ENCODE measurements at places on chromosomes 2 and 18. TPM values are rescaled to one million over a fixed set of nuclear protein-coding genes. Genes with fewer than 3 reads are reported as not detected.

DNA sequence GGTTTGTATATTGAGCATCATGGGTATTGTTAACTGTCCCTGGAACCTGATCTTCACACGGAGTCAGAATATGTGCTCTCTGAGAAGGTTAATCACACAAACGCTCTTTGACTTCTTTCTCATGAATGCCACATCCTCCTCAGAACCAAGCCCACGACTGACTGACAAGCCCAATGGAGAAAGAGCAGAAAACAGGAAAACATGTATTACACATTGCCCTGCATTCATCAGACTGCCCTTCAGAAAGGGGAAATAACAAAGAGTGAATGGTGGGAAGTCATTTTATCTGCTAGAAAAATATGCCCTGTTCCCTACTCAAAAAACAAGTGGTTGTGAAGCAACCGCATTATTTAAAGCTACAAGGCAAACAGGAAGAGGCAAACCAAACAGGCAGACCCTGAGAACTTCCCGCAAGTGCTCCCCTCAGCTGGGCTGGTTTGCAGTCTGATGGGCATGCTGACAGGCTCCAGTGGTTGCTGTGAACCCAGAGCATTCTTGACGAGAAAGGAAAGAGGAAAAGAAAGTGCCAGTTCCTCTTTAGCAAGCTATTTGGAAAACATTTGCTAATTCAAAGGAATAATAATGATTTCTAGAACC is 172.9 kb upstream of the SETBP1 start:
- H3K27me3 ChIP-seq, result no peaks in the 10 kb centered on the region
- no peak overlapping the region for H3K4me3 ChIP-seq
- no peaks in the 10 kb centered on the region for H3K4me1 ChIP-seq
- no peak overlapping the region for H3K27ac ChIP-seq

- no peaks in the 10 kb centered on the region for H3K36me3 ChIP-seq
- H3K27ac ChIP-seq, result no peak overlapping the region
- H3K4me1 ChIP-seq, result no peaks in the 10 kb centered on the region
Measured at GRCh38 chr18:35740656-35741055, 159.1 kb downstream of the GALNT1 start.

GRCh38 chr2:208148803-208149202 is 2.8 kb upstream of the CRYGB start:
- no peaks in the 10 kb centered on the region for H3K4me1 ChIP-seq
- DNase-seq, result no peak

GRCh38 chr2:97834610-97835009 is 121.2 kb downstream of the ZAP70 start:
- no peak overlapping the region for H3K27ac ChIP-seq
- no peak overlapping the region for H3K4me3 ChIP-seq
- no peak for DNase-seq
- no peaks in the 10 kb centered on the region for H3K36me3 ChIP-seq
- no peaks in the 10 kb centered on the region for H3K4me1 ChIP-seq

- H3K36me3 ChIP-seq, result no peaks in the 10 kb centered on the region
- no peaks in the 10 kb centered on the region for H3K4me1 ChIP-seq
- H3K27me3 ChIP-seq, result no peaks in the 10 kb centered on the region
- no peak overlapping the region for H3K4me3 ChIP-seq
- no peak overlapping the region for H3K27ac ChIP-seq
- DNase-seq, result no peak
Measured at GRCh38 chr2:20232837-20233207, 7.9 kb upstream of the SDC1 start.

- H3K4me1 ChIP-seq, result no peaks in the 10 kb centered on the region
- no peak overlapping the region for H3K27ac ChIP-seq
- no peak for DNase-seq
- H3K27me3 ChIP-seq, result no peaks in the 10 kb centered on the region
Measured at GRCh38 chr18:1488394-1488793, 583.7 kb downstream of the ADCYAP1 start.

- peak; percentile 97 for DNase-seq
- peaks cover 93% of the 10 kb centered on the region for H3K4me1 ChIP-seq
- no peaks in the 10 kb centered on the region for H3K36me3 ChIP-seq
- H3K27me3 ChIP-seq, result no peaks in the 10 kb centered on the region
- H3K27ac ChIP-seq, result peak overlapping the region; percentile 27
Measured at GRCh38 chr18:48940854-48941611, 9.7 kb downstream of the SMAD7 start.

- no peak overlapping the region for H3K4me3 ChIP-seq
- no peaks in the 10 kb centered on the region for H3K36me3 ChIP-seq
- no peak overlapping the region for H3K27ac ChIP-seq
- H3K4me1 ChIP-seq, result no peaks in the 10 kb centered on the region
- no peak for DNase-seq
- no peaks in the 10 kb centered on the region for H3K27me3 ChIP-seq
Measured at GRCh38 chr2:234846599-234847363, 105.0 kb upstream of the SH3BP4 start.

GRCh38 chr2:36408198-36408703 is 52.7 kb downstream of the CRIM1 start:
- no peaks in the 10 kb centered on the region for H3K4me1 ChIP-seq
- no peaks in the 10 kb centered on the region for H3K36me3 ChIP-seq
- H3K27me3 ChIP-seq, result no peaks in the 10 kb centered on the region
- DNase-seq, result no peak

DNA sequence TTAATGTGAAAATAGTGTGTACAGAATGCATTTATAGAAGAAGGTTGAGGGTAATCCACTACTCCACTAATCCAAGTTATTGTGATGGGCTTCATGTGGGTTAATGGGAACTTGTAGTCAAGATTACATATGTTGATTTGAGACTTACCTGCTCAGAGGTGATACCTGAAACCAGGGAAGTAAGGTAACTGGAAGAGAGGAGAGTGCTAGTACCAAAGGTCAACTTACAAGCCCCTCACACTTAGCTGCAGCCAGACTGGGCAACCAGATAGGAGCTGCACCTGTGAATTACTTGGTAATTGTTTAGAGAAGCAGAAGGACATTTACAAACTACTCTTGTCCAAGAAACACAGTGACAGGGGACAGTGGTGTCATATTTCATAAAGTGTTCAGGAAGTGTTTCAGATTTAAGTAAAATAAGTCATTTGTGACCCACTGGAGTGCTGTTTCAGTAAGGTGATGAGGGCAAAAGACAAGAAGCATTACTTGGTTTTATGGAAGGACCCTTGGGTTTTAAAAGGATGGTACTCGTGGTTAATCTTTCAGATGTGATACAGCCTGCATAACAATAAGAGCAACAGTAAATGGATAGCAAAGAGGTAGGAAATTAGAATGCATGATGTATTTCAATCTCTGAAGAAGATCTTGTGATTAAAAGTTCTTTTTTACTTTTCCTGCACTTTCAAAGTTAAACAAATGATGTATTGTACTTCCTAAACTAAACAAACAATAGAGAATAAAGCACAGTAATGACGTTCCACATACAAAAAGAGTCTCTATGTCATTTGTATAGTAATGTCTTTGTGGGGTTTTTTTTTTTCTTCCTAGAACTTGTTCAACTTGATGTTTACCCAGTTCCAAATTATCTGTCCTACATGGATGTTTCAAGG is 189.3 kb downstream of the PHLPP1 start:
- H3K4me1 ChIP-seq, result no peaks in the 10 kb centered on the region
- no peaks in the 10 kb centered on the region for H3K36me3 ChIP-seq
- H3K4me3 ChIP-seq, result no peak overlapping the region
- no peak overlapping the region for H3K27ac ChIP-seq
- no peaks in the 10 kb centered on the region for H3K27me3 ChIP-seq

DNA sequence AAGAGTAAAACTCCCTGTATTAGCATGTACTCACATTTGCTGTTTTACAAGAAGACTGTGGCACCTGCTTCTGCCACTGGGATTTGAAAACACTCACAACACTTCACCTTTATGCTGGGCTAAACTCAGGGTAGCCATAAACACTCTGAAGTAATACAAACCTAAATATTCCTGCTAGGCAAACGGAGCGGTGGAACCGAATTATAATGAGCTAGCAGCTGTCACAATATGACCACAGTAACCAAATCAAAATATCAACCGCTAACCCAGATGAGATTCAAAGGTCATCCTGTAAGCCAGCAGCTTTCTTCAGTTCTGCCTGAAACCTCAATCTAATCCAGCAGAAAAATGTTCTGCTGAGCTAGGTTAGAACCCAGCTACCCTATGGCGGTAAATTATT is 132.1 kb downstream of the TCF4 start:
- H3K27me3 ChIP-seq, result no peaks in the 10 kb centered on the region
- H3K4me3 ChIP-seq, result no peak overlapping the region
- H3K4me1 ChIP-seq, result no peaks in the 10 kb centered on the region

- no peak for DNase-seq
- no peak overlapping the region for H3K27ac ChIP-seq
- no peak overlapping the region for H3K4me3 ChIP-seq
- no peaks in the 10 kb centered on the region for H3K27me3 ChIP-seq
- no peaks in the 10 kb centered on the region for H3K36me3 ChIP-seq
- H3K4me1 ChIP-seq, result no peaks in the 10 kb centered on the region
Measured at GRCh38 chr18:2306606-2307005, 264.7 kb downstream of the METTL4 start.

DNA sequence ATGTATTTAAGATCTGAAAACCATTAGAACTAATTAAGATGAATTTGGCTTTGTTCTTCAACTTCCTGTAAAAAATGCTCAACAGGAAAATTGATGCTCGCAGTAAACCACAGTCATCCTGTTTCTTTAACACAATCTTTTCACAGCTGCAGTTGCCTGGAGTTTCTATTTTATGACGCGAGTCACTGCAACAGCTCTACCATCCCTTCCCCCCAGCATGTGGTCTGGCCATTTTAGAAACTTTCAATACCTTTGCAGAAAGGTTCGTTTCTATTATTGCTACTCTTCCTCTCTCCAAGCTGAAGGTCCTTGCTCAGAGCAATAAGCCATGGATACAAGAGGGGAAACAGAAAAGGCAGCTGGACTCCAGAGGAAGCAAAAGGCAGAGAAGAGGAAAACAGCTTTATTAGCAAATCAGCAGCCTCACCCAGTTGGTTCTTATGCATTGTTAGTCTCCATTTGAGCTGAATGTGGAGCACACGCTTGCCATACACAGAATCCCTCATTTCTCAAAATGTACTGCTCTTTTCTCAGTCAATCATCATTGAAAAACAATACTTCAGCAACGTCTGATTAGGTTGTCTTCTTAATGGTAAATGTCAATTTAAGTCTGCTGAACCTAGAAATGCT is 3.9 kb downstream of the WIPF1 start:
- peak overlapping the region; percentile 68 for H3K27ac ChIP-seq
- peaks cover 52% of the 10 kb centered on the region for H3K4me1 ChIP-seq
- H3K27me3 ChIP-seq, result no peaks in the 10 kb centered on the region
- H3K4me3 ChIP-seq, result peak overlapping the region; percentile 61
- H3K36me3 ChIP-seq, result peaks cover 13% of the 10 kb centered on the region
- DNase-seq, result peak; percentile 82

DNA sequence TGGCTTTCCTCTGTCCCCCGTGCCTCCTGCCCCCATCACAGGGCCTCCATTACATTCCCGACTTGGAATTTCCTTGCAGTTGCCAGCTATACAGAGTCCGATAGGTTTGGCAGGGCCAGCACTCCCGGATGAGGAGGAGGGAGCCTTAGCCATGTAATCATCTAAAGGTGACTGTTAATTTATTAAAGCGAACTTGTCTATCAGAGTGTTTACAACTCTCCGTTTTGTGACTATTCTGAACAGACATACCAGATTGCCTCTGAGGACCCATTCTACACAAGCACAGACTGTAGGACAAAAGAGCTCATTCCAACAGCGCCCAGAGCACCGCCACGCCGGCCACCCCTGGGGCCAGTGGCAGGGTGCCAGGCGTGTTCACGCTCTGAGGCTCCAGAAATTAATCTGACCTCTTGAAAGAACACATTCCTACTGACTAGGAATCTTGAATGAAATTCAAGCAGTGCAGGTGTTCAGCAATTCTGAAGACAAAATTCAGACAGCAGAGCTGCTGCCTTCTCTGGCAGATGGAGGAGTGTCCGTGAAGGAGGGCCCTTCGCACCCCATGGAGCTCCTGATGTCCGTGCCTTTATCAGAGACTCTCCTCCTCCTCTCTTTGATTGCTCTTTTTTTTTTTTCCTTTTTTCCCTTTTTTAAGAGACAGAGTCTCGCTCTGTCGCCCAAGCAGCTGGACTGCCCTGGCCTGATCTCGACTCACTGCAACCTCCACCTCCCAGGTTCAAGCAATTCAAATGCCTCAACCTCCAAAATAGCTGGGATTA is 58.1 kb upstream of the RALBP1 start:
- no peaks in the 10 kb centered on the region for H3K27me3 ChIP-seq
- DNase-seq, result no peak
- no peaks in the 10 kb centered on the region for H3K4me1 ChIP-seq
- no peaks in the 10 kb centered on the region for H3K36me3 ChIP-seq

GRCh38 chr18:66874375-66874774 is 270.5 kb upstream of the CDH19 start:
- no peak overlapping the region for H3K4me3 ChIP-seq
- no peaks in the 10 kb centered on the region for H3K36me3 ChIP-seq
- DNase-seq, result no peak
- H3K27ac ChIP-seq, result no peak overlapping the region
- no peaks in the 10 kb centered on the region for H3K4me1 ChIP-seq

- no peak overlapping the region for H3K4me3 ChIP-seq
- DNase-seq, result no peak
- no peaks in the 10 kb centered on the region for H3K27me3 ChIP-seq
- no peaks in the 10 kb centered on the region for H3K4me1 ChIP-seq
- H3K27ac ChIP-seq, result no peak overlapping the region
Measured at GRCh38 chr2:221385716-221386115, 186.4 kb downstream of the EPHA4 start.

- H3K4me1 ChIP-seq, result no peaks in the 10 kb centered on the region
- H3K27me3 ChIP-seq, result no peaks in the 10 kb centered on the region
- H3K36me3 ChIP-seq, result no peaks in the 10 kb centered on the region
- DNase-seq, result no peak
Measured at GRCh38 chr18:63119647-63120046, 199.9 kb downstream of the BCL2 start.

Gene SCN9A
- total RNA-seq, result not detected

Gene PRKAG3
- not detected for total RNA-seq

Gene C2orf81
- total RNA-seq, result 3.2 TPM

Measured in CD8-positive, alpha-beta memory T cell (primary cell).